Lower leg skin (tissue), 4 donors: ENCODE measurements at places on chromosomes 3 and 15. TPM values are rescaled to one million over a fixed set of nuclear protein-coding genes. Genes with fewer than 3 reads are reported as not detected.

DNA sequence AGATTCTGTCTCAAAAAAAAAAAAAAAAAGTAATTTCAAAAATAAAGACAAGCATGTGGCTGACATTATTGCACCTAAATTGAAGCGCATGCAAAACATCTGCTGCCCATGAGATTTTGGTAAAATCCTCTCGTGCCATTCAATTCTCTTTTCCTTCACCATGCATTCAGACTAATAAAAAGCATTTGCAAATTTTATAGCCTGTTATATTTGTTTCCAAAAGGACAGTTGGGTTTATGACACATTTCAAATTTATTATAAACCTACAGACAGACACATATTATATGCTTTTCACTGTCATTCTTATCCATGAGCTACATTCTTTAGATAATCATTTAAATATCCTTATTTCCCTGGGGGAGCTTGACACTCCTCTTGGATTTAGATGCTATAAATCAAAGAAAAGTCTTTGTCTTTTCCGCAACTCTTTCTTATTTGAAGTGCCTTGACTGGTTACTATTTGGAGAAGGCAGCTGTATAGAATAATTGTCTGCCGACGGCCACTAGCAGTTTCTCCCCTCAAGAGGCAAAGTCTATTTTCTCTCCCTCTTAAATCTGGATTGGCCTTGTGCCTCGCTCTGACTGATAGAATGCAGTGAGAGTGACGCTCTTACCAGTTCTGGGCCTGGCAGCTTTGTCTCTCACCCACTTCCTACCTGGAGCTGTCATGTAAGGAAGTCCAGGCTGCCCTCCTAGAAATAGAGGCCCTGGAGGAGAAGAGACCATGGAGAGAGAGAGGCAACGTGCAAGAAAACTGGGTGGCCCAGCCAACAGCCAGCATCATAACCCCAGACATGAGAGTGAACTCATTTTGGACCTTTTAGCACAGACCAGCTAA lies 6.8 kb upstream of the LRIG1 start:
- DNase-seq, result no peak

- no peak for DNase-seq
These were observed 92.9 kb downstream of the WDR76 start for GRCh38 chr15:43919540-43920253.

DNA sequence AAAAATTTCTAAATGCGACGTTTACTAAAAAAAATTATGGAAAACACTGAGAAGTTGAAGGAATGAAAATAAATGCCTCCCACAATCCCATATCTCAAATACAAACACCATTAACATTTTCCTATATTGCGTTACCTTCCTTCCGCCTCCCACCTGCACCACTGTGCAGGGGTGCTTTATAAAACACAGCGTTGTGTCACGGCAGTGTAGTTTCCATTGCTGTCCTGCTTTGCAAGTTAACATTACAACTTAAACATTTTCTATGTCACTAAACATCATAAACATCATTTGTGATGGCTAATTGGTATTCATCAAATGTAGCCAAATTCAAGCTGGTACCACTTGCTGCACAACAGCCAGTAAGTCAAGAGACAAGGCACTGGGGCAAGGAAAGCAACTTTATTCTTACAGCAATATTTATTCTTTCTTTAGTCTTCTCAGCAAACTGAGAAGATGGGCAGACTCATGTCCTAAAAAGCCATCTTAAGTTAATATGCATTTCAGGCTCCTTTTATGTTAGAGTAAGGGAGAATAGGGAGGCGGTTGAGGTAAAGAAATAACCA lies 12.3 kb upstream of the FETUB start:
- no peak for DNase-seq

DNA sequence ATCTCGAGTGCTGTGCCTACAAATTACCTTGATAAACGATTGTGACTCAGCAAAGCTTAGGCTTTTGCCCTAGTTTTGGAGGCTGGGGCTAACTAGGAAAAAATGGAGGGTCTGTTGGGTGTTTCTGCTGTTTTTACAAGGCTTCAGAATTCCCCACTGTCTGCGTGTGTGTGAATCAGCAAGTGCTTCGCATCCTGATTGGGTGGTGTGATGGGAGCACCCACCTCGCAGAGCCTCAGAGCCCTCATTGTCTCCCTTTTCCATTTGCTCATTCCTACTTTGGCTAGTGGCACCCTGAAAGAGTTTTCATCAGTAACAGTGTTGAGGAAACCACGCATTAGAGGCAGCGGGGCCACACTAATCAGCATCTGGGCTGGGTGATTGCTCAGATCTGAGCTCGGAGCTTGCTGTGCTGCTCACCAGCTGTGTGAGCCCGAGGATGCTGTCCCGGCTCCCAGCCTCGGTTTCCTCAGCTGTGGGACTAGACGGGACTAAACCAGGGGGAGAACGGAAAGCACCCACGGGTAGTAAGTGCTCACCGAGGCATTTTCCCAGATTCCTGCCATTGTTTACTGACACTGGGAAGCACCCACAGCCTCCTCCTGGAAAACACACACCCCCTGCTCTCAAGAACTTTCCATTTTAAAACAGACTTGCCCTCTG lies 40.6 kb downstream of the GOLGA8S start:
- peak; percentile 54 for DNase-seq

- DNase-seq, result no peak
These were observed 127.4 kb downstream of the ATP10A start for GRCh38 chr15:25735550-25736384.

DNA sequence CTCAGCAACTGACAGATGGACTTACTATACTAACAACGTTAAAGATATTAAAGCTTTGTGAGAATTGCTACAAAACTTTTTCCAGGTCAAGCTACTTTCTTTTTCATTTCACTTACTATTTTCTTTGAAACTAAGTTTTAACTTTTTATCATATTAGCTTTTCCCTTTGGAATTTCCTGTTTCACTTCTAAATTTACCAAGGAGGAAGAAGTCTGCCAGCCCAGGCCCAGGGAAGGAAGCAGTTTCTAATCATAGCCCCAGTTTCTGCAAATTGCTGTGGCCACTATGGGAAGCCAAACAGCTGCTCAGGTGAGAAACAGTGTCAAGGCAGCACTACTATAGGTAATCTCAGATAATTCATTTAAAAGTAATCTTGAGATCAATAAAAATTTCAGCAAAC lies 18.4 kb downstream of the CYFIP1 start:
- DNase-seq, result no peak

DNA sequence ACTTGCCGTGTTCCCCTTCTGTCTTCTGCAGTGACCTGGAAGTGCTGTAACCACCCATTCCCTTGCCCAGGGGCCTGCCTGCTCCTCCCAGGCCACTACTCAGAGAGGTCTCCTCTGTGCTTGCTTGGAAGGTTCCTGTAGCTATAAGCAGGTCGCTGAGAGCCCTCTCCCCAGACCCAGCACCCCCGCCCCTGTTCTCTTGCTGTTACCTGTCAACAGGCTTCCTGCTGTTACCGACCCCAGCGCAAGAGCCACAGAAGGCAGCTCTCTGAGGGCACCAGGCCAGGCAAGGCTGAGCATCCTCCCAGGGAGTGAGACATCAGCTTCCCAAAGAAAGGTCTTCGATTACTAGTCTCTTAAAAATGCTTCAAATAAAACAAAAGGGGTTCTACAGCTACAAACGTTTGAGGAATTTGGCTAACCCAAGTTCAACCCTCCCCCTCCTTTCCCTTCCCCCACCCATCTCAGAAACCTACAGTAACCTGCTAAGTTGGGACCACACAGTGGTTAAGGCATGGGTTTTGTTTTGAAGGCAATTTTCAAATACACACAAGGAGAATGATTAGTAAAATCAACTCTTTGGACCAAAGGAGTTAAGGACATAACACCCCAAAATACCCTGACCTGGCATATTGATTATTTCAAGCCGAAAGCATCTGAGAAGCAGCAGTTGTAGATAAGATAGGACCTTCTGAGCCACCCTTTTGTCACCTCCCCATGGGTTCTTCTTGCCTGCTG lies 74.9 kb upstream of the MFGE8 start:
- DNase-seq, result peak; percentile 73

- DNase-seq, result no peak
These were observed 1.1 kb downstream of the NOX5 start for GRCh38 chr15:69015591-69015990.

GRCh38 chr3:110262896-110263295 lies 808.7 kb upstream of the NECTIN3 start:
- DNase-seq, result no peak

DNA sequence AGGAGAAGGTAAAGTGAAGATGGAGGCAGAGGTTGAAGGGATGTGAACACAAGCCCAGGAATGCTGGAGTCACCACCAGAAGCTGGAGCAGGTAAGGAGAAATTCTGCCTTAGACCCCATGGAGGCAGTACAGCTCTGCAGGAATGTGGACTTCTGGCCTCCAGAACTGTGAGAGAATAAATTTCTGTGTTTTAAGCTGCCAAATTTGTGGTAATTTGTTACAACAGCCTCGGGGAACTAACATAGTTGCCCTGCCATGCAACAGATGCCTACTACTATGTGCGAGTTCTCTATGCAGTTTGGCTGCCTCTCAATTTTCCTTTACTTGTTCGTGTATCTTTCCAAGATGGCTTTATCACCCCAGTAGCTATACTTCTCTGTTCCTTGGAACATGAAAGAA lies 394.1 kb downstream of the TUSC7 start:
- DNase-seq, result no peak

DNA sequence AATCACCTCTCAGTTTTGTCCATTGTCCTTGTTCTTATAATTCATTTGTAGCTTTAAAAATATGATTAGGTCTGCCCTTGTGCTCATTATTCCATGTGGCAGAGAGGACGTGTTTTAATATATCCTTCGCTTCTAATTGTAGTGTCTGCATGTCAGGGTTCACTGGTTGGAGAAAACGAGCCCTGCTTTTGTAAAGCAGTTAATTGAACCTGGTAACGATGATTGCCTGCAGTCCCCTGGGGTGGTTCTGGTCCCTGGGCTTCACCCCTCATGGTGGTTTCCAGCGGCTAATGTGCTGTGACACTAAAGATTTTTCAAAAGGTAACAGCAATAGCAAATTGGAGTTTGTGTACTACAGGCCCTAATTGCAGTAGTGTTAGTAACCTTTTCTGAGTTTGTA lies 299.6 kb downstream of the CACNA2D3 start:
- no peak for DNase-seq

DNA sequence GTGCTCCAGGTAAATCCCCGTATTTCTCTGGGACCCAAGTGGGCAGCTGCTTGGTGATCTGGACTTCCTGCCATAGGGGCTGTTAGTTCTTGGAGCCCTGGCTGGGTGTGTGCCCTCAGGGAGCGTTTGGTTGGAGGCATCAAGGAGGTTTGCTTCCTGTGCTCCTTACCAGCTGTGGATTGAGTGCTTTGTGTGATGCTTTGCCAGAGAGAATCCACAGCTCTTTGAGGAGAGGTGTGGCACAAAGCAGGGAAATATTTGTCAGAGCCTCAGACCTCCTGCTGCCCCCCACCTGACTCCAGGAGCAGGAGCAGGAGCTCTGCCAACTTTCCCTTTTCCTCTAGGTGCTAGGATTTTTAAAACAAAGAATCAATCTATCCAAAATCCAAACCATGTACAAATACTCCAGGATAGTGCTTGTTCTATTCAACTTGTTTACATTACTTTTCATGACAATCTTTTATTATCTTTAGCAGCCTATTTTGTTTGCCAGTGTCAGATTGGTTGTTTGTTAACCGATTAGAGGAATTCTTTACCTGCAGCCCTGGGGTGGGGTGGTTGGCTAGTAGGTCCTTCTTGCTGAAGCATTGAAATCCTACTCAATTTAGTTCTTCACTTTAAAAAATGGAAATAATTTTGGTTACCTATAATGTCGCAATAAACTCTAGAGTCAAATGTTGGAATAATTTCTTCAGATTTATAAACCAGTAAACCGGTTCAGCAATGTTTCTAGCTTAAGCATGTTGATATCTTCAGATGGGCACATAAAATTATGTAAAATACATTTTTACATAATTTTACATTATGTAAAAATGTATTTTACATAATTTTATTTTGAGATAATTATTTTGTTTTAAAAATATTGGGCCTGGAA lies 2.5 kb downstream of the CTDSPL start:
- DNase-seq, result no peak

DNA sequence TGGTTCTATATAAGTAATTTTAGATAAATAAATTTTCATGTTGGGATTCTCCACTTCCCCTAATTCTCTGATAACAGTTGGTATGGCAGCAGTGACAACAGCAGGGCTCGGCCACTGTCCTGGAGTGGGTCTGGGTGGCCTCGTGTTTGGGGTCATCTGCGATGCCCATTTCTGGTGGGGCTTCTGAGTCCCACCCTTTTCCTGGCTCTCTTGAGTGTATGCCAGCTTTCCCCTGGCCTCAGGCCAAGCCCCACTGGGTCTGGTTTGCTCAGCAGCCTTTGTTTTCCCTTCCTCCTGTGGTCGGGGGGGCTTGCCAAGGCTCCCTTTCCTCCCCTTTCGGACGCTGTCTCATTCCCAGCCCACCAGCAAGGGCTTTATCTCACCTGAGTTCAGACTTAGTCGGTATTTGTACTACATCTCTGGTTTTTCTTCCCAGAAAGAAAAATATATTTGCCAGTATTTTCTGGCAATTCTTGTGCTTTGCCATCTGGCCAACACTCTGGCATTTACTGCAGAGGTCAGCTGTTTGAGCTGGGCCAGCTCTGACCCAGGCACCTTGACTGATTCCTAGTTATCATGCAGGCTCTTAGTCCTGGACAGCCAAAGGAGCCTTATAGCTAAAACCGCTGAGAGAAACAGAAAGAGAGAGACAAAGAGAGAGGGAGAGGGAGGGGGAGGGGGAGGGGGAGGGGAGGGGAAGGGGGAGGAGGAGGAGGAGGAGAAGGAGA lies 35.2 kb downstream of the MYZAP start:
- no peak for DNase-seq

DNA sequence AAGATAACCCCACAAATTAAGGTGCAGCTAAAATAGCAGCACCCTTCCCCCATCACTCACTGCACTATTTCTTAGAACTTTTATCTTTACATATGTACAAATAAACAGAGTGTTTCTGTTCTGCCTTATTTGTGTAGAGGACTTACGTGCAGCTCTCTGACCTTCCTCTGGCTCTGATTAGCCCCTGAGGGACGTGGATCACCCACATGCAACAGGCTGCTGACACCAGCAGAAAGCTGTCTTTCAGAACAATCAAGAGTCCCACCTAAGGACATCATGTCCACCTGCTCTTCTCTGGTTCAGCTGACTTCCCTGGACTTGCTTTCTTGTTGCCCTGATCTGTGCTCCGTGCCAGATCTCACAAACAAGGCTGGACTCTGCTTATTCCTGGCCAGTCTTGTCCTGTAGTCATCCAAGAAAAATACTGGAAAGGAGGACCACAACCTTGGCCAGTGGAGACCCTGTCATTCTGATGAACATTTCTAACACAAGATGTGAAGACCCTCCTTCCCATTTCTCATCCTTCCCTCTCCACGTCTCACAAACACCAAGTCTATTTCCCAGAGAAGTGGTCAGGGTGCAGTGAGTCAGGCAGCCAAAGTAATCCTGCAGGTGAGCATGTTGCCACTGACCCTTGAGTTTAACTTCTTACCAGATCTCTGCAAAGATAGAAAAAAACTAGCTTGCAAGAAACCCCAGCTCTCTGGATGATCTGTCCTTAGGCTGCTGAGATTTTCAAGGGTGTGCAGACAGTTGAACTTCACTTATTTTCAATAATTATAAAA lies 243.6 kb upstream of the ICE2 start:
- no peak for DNase-seq

- no peak for DNase-seq
These were observed 424.7 kb downstream of the ZBBX start for GRCh38 chr3:166955201-166955939.

The TMEM40 gene
- total RNA-seq, result 54.6 TPM

The KBTBD13 gene
- total RNA-seq, result not detected

The CFAP100 gene
- not detected for total RNA-seq

The ZMYND10 gene
- total RNA-seq, result 0.74 TPM

The VWA5B2 gene
- total RNA-seq, result not detected

The CKMT1A gene
- total RNA-seq, result 33.4 TPM

The ALS2CL gene
- 92.8 TPM for total RNA-seq

The MFGE8 gene
- 142 TPM for total RNA-seq

The GUCA1C gene
- not detected for total RNA-seq

The ATP13A4 gene
- 39.6 TPM for total RNA-seq
